ENCODE measurements at places on chromosomes 7 and 10.

DNA sequence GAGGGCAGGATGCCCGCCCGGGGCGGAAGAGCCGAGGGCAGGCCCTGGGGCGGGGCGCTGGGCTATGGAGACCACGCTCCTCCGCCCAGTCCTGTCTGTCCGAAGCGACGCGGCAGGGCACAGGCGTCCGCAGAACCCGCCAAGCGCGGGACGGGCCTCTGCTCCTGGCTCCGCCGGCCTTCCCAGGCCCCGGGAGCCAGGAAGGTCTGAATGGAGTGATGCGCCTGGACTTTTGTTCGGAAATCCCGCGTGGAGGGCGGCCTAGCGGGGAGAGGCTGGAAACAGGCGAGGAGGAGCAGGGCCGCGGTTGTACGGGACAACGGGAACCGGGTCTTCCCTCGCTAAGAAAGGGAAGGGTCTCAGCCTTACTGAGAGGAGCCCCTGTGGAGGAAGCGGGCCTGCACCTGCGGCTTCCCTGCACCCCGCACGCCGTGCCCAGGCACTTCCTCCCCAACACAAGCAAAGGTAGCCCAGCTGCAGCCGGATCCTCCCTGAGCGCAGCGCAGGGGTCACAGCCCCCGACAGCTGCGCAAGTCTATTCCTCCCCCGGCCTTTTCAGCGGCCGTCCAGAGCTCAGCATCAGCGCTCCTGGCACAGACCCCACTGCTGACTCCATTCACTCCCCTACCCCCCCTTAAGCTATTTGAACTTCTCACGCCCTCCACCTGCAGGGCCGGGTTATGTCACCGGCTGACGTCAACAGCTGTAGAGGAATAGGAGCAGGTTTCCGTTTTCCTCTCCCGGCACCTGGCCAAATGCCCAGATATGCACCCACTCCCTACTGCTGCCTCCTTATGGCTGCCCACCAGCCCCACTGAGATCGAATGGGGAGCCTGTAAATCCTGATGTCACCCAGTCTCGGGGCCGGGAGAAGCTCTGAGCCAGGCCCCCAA lies 143.2 kb upstream of the RET start:
- no peak for DNase-seq

DNA sequence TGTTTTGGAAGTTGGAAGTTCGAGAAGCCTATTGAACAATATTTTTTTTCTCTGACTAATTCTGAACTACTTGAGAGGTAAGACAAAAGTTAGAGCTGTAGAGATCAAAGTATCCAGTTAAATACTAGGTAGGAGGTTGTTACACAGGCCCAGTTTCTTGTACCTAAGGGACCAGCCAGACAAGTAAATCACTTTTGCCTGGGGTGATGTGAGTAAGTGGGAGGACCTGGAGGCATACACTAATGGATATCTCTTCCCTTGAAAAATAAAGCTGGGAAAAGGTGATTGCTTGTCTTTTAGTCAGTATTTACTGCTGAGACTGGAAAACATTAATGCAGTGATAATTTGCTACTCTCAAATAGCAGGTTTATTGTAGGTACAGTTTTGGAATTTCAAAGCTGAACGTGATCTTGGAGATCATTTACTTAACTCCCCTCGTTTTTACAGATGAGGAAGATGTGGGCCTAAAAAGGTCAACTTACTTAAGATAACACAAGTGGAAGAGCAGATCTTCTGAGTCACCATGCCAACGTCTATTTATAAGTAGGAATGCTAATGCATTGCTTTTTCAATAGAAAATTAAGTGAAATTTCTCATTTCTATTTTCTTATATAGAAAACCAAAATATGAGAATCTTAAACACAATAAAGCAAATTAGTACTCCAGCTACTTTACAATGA lies 181.3 kb downstream of the PPP1R9A start:
- no peak for DNase-seq

DNA sequence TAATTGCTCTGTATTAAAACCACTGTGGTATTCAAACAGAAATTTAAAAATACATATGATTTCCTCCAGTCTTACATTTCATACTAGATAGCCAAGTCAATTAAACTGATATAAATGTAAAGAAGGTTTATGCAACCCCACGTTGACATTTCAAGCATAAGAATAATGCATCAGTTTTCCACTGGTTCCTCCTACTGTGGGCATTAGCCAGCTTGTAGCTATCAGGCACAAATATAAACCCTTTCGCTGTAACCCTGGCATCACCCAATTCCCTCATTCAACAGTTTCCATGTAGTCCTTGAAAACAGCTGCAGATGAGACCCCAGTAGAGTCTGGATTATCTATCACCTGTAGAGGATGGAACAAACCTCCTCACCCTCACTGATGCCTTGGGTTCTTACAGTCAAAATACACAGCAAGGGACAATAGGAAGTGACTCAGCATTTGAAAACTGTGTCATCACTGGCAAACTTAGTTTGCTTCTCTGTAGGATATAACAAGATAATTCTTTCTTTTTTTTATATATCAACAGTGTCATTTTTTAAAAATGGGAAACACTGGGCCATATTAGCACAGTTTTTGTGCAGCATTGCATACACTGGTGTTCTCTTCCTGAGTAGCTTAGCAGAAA lies 113.0 kb downstream of the PDE1C start:
- DNase-seq = no peak

- no peak for DNase-seq
Measured at GRCh38 chr7:3579638-3580219, 278.7 kb downstream of the SDK1 start.

GRCh38 chr7:65216469-65216868 lies 157.2 kb upstream of the ZNF92 start:
- DNase-seq = no peak

DNA sequence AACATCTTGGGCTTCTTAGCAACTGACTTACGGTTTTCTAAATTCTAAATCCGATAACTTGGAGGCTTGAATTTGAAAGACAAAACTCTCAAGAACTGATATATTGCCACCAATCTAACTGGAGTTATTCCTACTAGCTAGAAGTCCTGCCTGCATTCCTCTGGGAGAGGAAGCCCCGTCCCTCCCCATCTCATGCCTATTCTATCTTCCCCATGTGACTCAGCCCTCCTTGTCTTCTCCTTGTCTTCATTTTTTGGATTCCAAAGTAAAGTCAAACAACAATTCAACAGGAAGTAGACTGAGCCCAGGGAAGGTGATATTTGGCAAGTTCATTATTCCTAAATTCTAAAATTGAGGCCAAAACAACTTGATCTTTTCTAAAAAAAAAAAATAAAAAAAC lies 587.7 kb downstream of the KCNMA1 start:
- DNase-seq = no peak

GRCh38 chr10:4656576-4657194 lies 169.3 kb upstream of the AKR1E2 start:
- DNase-seq = no peak

GRCh38 chr7:117188376-117188775 lies 134.5 kb downstream of the WNT2 start:
- no peak for DNase-seq

DNA sequence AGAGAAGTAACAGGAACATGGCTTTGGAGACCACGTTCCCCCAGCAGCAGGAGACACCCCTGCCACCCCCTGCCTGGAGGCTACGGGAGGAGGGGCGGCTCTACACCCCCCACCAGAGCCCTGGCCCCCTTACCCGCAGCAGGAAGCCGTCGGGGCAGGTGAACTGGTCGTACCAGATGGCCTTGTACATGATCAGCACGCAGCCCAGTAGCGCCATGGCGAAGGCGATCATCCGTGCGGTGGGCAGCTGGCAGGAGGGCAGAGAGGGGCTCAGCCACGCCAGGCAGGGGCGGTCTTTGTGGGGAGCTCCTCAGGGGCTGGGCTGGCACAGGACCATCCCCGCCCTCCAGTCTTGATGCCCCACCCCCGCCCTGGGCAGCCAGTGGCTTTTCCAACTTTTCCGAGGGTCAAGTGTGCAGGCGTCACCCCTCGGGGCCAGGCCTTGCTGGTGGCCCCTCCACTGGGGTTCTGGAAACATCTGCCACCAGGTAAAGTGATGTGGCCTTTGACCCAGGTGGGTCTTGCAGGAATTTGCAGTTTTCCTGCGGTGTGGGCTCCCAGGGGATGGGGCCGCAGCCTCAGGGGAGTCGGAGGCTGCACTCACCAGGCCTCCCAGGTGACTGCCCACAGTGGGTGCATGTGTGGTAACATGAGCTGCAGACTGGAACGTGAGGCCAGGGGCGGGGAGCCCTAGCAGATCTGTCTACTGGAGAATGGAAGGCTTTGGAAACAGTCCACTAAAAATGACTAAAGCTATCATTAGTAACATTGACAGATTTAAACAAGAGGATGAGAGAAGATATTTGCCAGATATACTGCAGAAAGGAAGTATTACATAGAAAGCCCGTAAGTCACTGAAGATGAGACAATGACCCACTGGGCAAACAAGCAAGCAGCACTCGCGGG lies 9.7 kb downstream of the CALY start:
- DNase-seq = no peak

- DNase-seq = no peak
Measured at GRCh38 chr7:42151309-42151708, 85.7 kb downstream of the GLI3 start.

DNA sequence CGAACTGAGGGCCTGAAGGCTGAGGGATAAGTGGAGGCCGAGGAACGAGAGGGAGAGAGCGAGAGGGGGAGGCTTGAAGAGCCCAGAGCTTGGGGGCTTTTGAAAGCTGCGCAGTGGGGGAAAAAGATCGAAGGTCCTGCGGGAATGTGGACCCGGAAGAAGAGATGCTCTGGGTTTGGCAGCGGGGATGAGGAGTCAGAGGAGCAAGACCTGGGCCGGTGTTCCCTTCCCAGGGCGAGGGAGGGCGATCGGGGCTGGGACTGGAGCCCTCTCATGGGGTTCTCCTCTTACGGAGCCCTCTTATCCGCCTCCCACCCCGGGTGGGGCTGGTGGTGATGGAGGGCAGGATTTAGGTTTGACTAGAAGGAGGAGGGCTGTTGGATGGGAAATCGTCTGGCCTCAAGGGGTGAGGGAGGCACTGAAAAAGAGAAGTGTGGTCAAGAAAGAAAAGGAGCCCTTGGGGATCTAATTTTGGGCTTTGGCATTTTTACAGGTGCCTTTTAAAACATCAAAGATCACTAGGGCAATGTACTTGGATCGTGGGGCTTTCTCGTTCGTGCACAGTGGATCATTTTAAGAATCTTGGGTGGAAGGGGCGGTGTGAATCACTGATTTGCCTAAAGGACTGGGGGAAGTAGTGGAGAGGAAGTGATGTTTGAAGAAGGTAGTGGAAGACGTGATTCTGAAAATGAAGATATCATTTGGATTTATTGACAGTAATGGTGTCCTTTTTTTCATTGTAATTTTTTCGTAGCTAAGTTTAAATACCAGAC lies 637 bp downstream of the SAMD8 start:
- no peak for DNase-seq

GRCh38 chr7:522071-522950 lies 2.7 kb upstream of the PDGFA start:
- DNase-seq = no peak

GRCh38 chr7:34354899-34355298 lies 303.1 kb upstream of the NPSR1 start:
- DNase-seq = no peak

GRCh38 chr7:92823042-92823441 lies 13.3 kb downstream of the CDK6 start:
- no peak for DNase-seq

DNA sequence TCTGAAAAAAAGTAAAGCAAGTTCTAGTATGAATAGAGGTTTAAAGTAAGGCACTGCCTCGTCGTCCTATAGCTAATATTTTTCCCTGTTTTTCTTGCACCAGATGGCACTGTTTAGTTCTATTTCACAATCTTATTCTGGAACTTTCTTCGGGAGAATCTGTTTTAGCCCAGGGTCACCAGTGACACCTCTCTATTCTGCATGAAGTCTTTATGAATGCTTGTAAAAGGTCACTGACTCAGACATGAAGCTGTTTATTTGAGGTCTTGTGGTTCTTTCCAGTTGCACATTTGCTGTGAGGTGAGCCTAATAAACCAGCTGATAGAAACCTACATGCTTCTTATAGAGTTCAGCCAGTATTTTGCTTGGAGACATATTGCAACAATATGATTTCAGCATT lies 444.3 kb downstream of the AUTS2 start:
- DNase-seq = no peak

GRCh38 chr7:3431306-3431705 lies 130.3 kb downstream of the SDK1 start:
- DNase-seq = no peak

DNA sequence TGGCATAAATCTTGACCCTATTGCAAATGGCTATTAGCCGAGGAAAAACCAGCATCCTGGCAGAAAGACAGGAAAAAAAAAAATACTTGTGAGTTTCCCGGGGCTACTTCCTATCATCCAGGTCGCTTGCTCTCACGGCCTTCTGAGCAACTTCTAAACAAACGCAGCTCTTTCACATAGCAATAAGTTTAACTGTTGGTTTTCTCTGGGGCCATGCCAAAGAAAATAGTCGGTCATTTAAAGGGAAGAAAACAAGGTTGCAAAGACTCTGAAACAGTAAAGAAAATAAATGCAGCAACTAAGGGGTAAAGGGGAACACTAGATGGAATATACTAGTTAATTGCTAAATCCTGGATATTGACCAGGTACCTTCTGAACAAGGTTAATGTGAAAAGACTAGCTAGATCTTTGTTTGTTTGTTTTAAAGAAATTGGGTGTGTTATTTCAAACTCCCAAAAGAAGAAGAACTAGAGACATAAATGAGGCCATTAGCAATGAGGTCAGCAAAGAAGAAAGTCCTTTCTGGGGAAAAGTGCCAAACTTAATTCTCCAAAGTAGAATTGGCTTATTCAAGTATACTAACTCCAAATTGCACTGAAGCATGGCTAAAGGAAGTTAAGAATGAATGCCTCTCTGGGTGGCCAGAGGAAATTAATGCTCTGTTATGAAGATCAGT lies 54.2 kb downstream of the SLC39A12 start:
- no peak for DNase-seq

DNA sequence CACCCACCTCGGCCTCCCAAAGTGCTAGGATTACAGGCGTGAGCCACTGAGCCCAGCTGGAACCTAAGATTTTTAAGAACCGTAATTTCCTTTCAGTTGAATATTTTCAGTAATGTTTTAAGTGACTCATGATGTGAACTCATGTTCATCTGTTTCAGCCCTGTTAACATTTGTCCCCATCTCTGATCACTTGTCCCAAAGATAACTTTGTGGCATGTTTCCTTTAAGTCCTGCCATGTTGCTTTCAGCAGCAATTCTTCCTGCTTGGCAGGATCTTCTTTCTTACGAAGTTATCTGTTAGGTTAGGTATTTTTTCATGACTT lies 19.3 kb downstream of the ZRANB1 start:
- DNase-seq = no peak

GRCh38 chr10:69730251-69731156 lies 71.2 kb upstream of the COL13A1 start:
- no peak for DNase-seq
